ENCODE measurements at places on chromosomes 11 and 22.

GRCh38 chr11:134398644-134399292, 13.3 kb downstream of the B3GAT1 start:
- DNase-seq, result no peak

DNA sequence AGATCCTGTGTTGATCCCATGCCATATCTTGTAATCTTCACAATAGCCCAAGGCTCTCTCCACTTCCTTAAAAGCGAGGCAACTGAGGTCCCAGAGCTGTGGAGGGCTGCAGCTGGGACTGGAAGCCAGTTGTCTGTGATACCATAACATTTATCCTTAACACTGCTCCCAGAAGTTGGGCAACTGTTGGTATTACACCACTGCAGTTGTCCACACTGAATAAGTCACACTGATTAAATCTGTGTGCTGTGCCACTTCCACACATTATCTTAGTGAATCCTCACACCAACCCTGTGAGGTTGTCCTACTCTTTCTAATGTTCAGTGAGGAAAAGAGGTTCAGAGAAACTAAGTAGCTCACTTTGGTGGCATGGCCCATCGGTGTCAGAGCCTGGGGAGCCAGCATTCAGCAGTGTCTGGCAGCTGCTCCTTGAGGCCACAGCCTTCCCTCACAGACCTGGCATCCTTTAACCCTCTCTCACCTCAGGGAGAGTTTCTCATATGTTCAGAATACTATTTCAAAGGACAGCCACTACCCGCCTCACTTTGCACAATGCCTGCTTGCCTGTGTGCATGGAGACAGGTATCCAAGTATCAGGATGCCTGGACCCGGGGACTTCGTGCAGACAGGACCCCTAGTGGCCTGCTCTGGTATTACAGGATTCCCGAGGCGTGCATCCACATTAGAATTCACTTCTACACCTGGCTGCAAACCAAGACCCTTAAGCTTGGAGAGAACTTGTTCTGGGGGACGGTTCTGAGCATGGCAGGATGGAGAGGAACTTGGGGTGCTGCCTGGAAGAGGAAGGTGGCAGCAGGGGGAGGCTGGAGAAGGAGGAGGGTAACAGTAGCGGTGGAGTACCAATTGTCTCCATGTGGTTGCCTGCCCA, 221.9 kb upstream of the TBCEL start:
- DNase-seq, result peak; percentile 24

GRCh38 chr22:45284705-45285262, at the start of gene UPK3A:
UPK3A (plus strand) TSS chr22:45284949; CDS start chr22:45285014, 65 bp downstream.
- DNase-seq, result peak; percentile 73

DNA sequence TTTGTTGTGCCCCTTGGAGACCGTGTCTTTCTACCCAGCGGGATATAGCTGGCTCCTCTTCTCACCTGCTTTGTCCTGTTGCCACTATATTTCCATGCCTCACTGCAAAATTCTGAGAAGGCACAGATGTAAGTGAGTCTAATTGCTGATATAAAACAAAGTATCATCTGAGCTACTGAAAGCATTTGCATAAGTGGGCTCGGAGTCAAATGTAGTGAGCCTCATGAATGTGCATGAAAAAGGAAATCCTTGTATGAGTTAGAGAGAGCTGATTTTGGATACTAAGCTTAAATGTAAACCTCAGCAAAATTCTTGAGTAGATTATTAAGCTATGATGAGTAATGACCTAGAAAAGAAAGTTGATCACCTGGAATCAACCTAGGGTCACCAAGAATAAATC, 13.9 kb downstream of the OVCH2 start:
- DNase-seq, result no peak

GRCh38 chr22:49013707-49014106, 814.0 kb downstream of the BRD1 start:
- no peak for DNase-seq

- DNase-seq, result no peak
Observed at GRCh38 chr11:75342966-75343870, 8.2 kb downstream of the ARRB1 start.

DNA sequence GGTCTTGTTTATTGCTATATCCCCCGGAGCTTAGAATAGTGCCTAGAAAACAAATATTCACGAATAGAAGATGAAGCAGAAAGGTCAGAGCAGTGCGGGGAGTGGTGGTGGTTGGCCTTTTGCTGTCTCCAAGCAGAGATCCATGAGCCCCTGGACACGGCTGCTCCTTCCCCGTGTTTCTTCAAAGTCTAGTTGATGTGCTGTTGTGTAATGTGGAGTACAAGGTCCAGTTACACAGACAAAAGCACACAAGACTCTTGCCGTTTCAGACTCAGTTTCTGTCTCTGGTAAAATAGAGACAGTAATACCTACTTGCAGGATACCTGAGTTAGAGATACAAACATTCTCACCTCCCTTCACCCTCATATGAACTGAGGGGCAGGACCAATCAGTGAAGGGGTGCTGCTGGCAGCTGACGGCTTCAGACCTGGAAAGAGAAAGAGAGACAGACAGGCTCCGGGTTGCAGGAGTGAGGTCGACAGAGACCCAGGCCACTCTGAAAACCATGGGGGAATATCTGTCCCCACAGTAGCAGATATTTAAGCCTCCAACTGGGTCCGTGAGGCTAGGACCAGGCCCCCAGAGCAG, 56.2 kb downstream of the RASSF10 start:
- DNase-seq, result no peak

- DNase-seq, result no peak
Observed at GRCh38 chr11:86703987-86704386, 31.6 kb upstream of the ME3 start.

DNA sequence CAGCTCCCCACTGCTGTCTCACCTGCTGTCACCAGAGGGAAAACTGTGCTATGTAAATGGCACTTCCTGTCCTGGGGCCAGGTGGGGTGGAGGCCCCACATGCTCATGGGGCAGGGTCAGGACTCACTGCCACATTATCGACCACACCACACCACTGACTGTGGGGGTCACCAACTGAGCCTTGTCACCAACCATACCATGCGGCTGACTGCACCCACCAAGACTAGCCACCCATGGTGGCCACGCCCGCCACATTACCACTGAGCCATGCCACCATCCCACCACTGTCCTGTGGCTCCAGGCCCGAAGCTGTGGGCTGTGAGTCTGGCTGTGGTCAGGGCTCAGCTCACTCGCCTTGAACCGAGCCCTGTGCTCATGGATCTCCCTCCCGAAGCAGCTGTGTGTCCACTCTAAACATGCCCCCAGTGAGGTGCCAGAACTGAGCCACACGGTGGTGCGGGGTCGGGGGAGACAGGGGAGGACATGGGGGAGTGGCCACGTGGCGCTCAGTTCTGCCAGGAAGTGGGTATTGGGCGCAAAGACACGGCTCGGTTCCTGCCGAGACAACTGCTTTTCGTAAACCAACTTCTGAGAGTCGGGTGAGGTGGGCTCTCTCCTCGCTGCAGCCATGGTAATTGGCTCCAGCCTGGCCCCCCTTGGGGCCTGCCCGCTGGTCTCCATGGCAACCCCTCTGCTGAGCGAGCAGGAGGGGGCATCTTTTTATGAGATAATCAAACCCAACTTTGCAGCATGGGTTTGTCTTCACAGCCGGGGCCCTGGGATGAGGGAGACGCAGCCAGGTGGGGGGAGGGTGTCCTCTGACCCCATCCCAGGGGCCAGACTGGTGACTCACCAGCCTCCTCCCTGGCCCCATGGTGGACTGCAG, 23.2 kb downstream of the RTN4R start:
- DNase-seq, result peak; percentile 45

- DNase-seq, result no peak
Observed at GRCh38 chr22:39457556-39458443, 988 bp downstream of the MGAT3 start.

DNA sequence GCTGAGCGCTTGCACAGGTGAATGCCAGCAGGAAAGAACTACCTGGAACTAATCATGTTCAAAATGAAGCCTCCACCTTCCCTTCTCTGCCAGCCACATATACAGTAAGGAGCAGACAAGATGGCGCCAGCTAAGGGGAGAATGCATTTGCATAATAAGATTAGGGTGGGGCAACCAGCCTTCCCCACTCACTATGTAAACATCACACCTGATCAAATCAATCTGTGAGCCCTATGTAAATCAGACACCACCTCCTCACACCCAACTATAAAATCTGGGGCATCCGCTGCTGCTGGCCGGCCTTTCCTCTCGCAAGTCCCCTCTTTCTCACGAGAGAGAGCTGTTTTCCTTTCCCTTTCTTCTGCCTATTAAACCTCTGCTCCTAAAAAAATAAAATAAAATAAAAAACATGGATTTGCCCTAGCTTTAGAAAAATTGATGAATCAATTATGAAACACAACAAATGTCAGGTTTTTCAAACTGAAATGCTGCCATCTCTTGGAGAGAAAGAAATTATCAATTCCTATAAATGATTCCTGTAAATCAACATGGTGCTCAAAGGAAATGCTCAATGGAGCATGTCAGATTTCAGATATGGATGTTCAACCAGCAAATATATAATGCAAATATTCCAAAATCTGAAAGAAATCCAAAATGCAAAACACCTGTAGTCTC, 108.9 kb downstream of the SGSM3 start:
- no peak for DNase-seq

GRCh38 chr11:64909653-64910343, 7.2 kb downstream of the ATG2A start:
- DNase-seq, result no peak

GRCh38 chr11:18540207-18541009, 13.7 kb upstream of the TSG101 start:
- DNase-seq, result no peak

DNA sequence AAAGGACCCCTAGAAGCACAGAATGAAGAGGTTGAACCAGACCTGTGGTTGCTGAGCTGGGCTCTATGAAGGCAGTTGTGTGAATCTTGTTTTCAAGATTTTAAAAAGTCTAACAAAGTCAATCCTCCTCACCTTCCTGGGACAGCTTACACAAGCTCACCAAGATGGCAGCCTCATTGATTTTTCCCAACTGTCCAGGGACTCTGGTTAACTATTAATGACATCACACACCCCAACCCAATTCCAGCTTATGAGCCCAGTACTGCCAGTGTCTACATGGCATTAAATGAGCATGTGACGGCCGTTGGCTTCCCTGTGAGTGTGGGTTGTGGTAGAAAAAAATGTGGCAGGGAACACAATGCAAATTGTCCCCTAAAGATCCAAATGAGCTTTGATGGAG, 137.0 kb downstream of the CHST1 start:
- no peak for DNase-seq

DNA sequence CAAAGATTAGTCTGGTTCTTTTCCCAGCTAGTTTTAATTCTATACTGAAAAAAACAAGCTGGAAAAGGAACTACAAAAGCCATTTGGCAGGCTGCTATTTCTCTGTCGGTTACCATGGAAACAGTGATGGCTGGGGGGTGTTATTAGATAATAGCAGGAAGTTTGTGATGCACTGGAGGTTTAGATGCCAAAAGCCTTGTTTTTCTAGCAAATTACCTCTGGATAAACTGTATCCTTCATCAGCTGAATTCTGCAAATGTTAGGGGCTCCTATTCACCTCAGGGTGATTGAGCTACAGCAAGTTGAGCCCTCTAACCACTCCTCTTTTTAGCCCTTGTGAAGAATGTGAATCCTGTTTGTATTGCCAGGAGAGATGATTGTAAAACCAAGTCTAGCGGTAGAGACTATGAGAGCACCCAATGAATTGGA, 25.2 kb downstream of the ALKBH3 start:
- no peak for DNase-seq

DNA sequence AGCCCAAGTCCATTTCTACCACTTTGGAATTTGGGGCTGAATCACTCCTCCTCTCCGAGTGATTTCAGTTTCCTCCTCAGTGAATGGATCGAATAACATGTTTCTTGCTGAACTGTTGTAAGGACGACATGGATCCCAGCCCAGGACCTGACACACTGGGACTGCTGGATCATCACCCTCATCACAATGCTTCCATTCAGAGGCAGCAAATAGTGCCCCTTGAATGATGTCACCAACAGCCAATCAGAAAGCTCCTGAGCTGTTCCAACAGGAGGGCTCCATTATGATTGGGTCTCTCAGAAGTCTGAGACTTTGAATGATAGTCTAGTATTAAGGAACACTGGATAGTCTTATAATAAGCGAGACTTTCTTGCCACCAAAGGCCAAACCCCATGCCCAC, 158.9 kb downstream of the MYO18B start:
- DNase-seq, result no peak

DNA sequence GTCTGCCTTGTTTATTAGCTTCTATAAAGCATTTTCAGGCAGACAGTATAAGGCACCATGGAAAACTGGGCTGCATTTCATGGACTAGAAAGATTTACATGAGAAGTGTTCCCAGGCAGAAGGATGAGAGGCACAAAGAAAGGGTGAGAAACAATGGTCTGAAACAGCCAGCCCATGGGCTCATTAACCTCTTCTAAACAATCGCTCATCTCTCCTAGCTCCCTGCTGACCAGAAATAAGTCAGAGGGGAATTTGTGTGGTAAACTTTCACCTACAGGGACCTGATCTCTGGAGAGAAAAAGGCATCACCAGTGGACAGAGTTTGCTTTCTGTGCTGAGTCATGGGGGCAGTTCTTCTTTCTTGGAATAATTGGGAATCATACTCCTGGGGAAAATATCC, 51.8 kb upstream of the KIRREL3 start:
- DNase-seq, result no peak

DNA sequence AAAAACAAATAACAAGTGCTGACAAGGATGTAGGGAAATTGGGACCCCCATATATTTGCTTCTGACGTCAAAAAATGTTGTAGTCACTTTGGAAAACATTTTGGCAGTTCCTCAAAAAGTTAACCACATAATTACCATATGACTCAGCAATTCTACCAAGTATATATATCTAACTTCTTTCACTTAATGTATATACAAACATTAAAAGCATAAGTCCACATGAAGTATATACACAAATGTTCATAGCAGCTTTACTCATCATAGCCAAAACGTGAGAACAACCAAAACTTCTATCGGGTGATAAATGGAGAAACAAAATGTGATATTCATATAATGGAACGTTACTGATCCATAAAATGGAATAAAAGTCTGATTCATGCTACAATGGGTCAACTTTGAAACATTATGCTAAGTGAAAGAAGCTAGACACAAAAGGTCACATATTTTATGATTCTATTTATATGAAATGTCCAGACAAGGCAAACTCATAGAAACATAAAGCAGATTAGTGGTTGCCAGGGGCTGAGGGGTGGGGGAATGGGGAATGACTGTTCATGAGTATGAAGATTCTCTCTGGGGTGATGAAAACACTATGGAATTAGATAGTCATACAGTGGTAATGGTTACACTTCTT, 48.7 kb upstream of the TEAD1 start:
- DNase-seq, result no peak

- DNase-seq, result no peak
Observed at GRCh38 chr11:134665188-134665535, 253.1 kb upstream of the B3GAT1 start.

DNA sequence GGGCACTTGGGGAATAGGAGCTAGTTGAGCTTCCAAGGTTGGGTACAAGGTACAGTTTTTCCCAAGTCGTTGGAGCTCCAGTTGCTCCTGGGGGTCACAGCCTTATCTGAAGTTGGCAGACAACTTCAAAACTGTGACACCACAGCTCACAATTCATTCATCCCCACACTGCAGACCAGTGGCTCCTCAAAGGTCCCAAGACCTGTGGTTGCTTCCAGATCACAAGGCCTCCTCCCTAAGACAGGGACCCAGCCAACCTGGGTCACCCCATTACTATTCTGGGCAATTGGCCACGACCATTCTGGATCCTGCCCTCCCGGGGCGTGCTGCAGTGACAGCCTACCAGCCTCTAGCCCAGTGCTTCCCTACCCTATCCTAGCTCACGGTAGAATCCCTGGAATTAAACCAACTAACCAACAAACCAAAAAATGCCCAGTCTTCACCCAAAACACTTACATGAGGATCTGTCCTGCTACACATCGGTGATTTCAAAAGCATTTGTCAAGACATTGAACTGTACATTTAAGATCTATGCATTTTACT, 862 bp upstream of the PDXP start:
- no peak for DNase-seq

Measured in activated naive CD8-positive, alpha-beta T cell treated with anti-CD3 and anti-CD28 coated beads for 36 hours (primary cell).